ENCODE measurements at places on chromosomes 5 and 9.

DNA sequence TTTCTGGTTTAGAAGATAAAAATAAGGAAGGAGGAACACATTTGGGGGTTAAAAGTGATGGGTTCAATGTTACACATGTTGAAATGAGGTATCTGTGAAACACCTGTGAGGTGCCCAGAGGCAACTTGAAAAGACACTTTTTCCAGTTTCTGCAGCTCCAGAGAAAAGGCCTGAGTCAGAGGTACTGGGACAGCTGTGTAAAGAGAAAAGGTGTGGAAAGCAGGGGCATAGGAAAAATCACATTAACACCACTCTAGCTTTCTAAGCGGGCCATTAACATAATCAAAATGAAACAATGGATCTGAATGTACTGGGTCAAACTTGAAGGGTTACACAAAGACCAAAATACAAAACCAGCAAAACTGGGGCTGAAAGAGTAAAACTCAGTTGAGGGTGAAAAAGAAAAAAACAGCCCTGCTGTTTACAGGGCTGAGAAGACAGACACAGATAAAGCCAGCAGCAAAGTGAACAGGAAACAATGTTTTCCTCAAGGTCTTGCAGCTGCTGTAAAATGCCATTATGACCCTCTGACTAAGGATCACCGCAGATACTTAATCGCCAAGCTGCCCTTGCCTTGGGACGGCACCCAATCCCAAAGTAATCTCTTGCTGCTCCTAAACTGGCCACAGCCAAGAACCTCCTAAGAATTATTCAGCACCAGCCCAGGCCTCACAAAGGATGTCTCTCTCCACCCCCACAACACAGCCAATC, 104.7 kb downstream of the DROSHA start:
- no peak for DNase-seq

GRCh38 chr5:141944076-141944475, 13.9 kb downstream of the PCDH12 start:
- no peak for DNase-seq

DNA sequence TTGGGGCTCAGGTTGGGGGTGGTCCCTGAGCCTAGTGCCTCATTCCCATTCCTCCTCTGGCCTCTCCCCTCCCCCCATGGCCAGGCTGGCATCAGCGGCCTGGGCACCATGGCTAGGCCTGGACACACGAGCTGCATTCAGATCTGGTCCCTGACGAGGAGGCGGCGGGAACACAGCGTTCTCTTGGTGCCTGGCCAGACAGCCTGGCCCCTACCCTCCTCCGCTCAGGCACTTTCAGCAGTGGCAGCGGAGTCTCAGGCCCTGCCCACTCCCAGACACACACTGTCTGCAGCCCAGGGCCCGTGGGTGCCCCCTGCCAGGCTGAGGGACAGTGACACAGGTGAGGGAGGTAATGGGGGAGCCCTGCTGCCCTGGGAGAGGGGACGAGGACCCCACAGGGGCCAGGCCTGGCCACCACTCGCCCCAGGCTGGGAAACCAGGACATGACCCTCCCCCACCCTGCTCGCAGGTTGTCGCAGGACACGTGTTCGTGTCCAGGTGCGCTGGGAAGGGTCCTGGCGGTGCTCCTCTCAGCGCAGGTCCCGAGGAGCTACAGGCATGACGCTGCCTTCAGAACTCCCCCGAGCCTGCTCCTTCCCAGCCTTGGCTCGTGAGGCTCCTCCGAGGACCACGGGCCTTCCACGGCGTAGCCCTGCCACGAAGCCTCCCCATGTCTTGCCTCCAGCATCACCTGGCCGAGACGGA, 19.9 kb upstream of the UBAC1 start:
- DNase-seq: no peak

- DNase-seq: no peak
Observed at GRCh38 chr9:16729651-16730050, 140.8 kb downstream of the BNC2 start.

- no peak for DNase-seq
Observed at GRCh38 chr9:36970007-36970888, 63.8 kb downstream of the PAX5 start.

GRCh38 chr5:169253071-169253470, 47.9 kb downstream of the SLIT3 start:
- no peak for DNase-seq

DNA sequence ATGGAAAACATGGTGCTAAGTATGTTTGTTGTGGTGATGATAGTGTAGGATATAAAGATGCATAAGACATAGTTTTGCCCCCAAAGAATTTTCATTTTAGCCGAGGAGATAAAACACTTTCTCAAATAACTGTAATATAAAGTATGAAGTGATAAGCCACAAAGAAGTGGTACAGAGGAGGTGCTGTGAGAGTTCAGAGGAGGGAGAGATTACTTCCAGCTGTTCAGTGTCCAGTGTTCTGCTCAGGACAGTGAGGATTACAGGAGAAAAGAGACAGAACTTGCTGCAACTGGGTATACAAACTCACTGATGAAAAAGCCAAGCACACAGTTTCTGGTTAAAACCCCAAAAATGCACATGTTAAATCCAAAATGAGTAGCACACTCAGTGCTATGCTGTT, 309.3 kb downstream of the KIAA0825 start:
- DNase-seq: no peak

DNA sequence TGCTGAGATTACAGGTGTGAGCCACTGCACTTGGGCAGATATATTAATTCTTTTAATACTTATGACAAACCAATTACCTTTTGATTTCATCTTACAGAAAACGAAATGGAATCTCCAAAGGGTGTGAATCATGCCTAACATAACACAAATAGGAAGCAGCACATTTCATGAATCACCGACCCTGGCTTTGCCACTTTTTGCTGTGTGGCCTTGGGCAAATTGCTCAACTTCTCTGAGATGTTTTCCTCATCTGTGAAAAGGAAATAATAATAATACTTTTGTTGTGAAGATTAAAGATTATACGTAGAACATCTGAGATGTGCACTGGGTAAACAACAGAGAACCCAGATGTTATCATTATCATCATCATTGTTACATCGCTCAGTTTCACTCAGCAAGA, 50.7 kb upstream of the FREM1 start:
- no peak for DNase-seq

DNA sequence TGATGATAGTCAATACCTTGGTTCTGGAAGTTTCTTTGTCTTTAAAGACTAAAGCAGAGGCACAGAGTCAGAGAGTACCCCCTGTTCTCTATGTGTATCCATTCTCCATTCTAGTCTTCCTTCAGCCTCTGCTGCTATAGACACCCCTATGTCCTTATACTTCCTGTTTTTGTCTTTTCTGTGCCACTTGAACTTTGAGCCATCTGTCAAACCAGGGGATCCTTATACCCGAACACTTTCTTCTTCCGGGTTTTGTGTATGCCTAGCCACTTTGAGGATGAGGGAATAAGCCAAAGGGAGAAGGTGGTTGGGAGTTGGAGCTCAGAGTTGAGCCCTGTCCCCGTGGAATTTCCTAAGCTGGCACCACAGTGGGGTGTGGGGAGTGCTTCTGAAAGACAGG, 61.1 kb upstream of the IL6ST start:
- DNase-seq: no peak

GRCh38 chr9:137494104-137494544, 35.0 kb upstream of the NSMF start:
- DNase-seq: no peak

DNA sequence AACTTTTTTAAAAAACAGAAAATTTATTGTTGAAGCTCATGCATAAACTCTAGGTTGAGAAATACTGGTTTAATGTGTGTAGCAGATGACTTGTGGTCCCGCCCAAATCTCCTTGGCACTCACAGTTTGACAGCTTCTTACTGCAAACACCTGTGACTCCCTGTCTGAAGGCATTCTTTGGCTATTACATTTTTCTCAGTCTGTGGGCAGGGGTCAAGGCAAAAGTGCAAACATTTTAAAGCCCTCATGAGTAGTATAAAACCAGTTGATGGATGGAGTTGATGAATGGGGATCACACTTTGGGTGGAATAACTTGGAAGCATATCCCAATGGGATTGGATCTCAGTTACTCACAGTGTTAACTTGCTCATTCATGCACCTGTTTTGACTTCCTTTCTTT, 1007.0 kb upstream of the NUDT12 start:
- no peak for DNase-seq

GRCh38 chr9:129231022-129231739, 53.1 kb upstream of the IER5L start:
- no peak for DNase-seq

DNA sequence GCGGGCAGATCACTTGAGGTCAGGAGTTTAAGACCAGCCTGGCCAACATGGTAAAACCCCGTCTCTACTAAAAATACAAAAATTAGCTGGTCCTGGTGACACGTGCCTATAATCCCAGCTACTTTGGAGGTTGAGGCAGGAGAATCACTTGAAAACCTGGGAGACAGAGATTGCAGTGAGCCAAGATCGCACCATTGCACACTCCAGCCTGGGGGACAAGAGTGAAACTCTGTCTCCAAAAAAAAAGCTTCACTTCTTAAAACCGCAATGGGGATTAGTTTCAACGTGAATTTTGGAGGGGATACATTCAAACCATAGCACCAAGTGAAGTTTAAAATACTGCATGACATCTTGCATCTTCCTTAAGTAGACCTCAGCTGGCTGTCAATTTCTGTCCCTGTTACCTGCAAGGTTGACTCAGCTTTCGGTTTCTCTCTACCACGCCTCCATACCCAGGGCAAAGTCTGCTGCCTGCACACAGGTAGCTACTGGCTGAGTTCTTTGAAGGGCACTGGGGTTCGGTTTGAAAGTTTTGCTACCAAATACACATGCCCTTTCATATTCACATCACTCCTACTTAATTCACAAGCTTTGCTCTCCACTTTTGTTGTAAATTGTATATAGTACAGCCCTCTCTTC, 69.3 kb downstream of the KIAA1958 start:
- no peak for DNase-seq

DNA sequence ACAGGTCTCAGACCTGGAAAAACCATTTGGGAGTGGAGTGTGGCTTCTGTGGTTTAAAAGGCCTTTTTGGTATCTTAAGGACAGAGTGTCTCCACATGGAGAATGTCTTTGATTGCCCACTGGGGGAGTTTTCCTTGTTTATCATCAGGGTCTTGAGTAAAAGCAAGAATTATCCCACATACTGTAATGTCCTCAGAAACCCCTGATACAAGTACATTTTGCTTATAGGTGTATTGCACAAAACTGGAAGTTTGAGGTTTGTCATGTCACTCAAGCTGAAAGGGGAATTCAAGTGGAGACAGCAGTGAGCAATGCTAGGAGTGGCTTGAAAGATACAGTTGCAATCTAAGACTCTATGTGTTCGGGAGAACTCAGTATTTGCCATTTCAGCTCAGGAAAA, 62.7 kb upstream of the GRAMD2B start:
- DNase-seq: no peak

- DNase-seq: peak; percentile 62
Observed at GRCh38 chr9:130940693-130941576, 1.9 kb upstream of the FIBCD1 start.

GRCh38 chr5:116216246-116216645, 131.4 kb downstream of the COMMD10 start:
- no peak for DNase-seq

- no peak for DNase-seq
Observed at GRCh38 chr5:149113669-149114068, 27.6 kb upstream of the ABLIM3 start.

DNA sequence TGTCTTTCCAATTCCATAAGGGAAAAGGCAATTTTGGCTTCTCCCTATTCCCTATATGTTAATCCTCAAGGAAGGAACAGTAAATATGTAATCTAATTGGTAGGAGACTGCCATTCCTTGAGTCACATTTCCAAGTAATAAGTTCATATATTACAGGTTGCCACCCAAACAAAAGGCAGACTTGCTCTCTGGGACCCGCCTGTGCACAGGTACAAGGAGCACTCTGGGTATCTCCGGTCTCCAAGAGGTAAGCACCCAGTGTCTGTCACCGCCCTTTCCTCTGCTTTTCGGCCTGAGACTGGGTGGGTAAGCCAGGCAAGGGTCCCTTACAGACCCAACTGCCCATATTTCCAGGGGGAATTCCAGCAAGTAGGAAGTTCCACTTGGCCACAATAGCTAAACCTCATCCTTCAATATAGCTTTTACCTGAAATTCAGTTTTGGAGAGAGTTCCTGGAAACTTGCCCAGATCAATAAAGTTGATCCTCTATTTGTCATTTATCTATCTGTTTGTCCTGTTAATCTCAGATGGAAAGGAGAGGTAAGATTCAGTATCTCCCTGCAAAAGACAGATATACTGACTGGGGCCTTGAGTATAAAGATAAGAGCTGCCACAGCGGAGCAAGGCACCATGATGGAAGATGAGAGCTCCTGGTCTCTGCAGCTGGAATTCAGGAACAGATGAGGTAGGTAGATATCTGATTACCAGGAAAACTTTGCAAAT, 81.8 kb downstream of the SUSD1 start:
- DNase-seq: no peak

DNA sequence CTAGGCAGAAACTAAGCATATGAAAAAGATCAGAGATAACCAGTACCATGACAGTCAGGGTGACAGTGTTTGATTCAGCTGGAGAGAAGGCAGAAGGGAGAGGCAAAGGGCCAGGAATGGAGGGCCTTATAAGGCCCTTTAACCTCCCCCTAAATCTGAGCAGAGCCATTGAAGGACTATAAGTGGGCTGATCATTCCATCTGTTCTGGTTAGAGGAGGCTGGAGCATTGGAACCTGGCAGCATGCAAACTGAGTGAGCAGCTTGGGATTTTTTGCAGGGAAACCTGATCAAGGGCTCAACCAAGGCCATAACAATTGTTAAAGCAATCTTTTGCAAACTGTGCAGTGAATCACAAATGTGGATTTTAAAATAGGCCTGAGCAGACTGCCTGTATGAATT, 174.5 kb upstream of the DAP start:
- no peak for DNase-seq

- DNase-seq: no peak
Observed at GRCh38 chr5:13763719-13764118, 180.8 kb downstream of the DNAH5 start.

- DNase-seq: peak; percentile 38
Observed at GRCh38 chr5:151770383-151771258, 1.1 kb upstream of the G3BP1 start.

DNA sequence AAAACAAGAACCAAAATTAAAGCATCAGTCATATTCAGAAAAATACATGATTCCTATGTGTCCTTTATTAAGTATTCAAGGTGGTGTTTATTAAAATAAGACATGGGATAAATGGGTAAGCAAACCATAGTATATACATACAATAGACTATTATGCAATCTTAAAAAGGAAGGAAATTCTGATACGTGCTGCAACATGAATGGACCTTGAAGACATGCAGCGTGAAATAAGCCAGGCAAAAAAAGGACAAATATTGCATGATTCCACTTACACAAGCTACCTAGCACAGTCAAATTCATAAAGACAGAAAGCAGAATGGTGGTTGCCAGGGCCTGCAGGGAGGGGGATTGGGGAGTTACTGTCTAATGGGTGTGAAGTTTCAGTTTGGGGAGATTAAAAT, 127.7 kb downstream of the DMAC1 start:
- DNase-seq: no peak

GRCh38 chr9:107208121-107208520, 75.0 kb upstream of the RAD23B start:
- DNase-seq: no peak

DNA sequence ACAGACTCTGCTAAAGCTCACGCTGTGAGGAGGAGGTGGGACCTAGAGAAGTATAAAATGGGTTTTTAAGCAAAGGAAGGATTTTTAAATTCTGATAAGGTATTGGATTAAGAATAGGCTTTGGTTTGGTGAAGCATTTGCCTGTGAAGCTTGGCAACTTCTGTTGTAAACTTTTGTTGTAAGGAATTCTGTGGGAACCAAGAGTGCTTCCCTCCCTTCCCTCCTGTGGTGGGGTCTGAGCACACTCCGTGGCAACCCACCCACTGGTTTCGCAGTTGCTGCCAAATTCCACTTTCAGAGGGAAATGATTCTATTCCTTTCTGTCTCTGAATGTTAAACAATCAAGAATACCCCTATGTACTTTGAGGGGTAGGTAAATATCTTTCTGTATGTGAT, 28.6 kb upstream of the GTF2H2C start:
- DNase-seq: no peak

Data from stimulated activated CD4-positive, alpha-beta T cell treated with anti-CD3 and anti-CD28 coated beads, Interleukin-1b, Interleukin-23, amount 100 ng/mL, for 4 hours (primary cell).